Spleen (tissue), 13 donors: ENCODE measurements at places on chromosomes 2 and 18.
A peak's percentile ranks its signal among the peaks of the same experiment; 100 is the strongest.

- DNase-seq: no peak
Measured at GRCh38 chr2:151777935-151778334, 43.7 kb upstream of the NEB start.

- DNase-seq: no peak
Measured at GRCh38 chr2:119484834-119485233, 39.4 kb downstream of the SCTR start.

DNA sequence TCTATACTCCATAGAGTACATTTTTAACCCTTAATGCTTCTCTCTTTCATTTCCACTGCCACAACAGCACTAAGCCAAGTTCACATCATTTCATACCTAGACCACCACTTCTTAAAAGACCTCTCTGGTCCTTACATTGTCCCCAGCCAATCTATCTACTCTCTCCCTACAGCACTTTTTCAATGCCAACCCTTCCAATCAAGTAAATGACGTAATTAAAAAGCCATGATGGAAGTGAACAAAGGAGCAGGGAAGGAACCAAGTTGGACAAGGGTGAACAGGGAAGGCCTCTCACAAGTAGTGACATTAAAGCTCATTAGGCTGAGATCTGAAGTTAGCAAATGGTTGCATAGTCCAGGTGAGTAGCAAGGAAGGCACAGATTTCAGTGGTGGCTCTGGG, 195.1 kb upstream of the CCDC150 start:
- no peak for DNase-seq

DNA sequence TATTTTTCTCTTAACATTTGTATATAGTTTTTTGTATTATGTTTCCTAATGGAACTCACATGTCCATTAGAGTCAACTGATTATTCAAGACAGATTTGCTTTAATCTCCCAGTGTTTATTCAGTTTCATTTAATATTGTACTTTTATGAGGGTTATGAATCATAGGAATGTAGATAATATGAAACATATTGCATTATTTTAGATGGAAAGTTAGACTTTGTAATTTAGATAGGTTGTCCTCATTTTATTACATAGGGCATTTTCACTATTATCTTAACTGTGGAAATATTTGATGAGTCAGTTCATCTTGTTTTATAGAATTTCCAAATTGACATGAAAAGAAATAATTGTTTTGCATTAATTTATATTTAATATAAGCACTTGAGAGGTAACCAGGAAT, 240.8 kb downstream of the PLCL1 start:
- DNase-seq: no peak

GRCh38 chr2:177783835-177784744, 288.5 kb downstream of the PDE11A start:
- DNase-seq: no peak

DNA sequence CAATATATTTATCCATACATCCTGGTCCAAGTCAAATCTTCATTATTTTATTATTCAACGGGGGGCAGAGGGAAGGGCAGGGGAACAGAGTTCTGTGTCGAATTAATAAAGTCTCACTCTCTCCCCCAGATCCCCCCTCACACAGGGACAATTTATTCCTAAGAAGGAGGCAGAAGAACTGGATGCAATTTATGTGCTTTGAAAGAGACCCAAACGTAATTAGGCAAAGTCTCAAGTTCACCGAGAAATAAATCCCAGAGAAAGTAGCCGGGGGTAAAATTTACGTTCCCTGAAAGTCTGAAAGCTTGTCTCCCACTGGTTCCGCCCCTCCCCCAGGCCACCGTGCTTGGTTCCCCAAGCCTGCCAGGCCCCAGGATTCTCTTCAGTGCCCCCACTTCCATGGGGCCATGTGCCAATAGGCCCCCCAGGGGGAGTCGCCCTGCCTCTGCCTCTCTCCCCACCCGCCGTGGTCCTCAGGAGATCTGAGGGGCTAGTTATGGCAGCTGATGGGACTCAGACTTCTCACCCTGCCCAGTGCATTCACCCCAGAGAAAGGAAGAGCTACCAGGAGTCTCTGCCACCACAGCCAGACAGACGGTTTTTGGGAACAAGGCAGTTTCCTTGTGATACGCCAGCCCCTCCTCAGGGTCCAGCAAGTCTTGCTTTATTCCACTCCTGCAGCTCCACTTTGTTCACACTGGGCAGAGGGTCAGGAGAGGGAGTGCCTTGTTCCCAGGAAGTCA, 215.5 kb downstream of the CYP26B1 start:
- DNase-seq: peak; percentile 36
